Fibroblast of the aortic adventitia (primary cell): ENCODE measurements at places on chromosomes 4 and X. TPM values are rescaled to one million over a fixed set of nuclear protein-coding genes. Genes with fewer than 3 reads are reported as not detected.

The CENPVL1 gene
- total RNA-seq, result 0.41 TPM in 1 of 2 replicates, not detected in the other

The CT45A10 gene
- not detected in 2 replicates for total RNA-seq

The ADD1 gene
- total RNA-seq, result 168 and 591 TPM in 2 replicates

The UGT2B17 gene
- total RNA-seq, result not detected in 2 replicates
